ENCODE measurements at places on chromosomes 7 and 10.

GRCh38 chr10:121886997-121887622 lies 40.7 kb downstream of the ATE1 start:
- DNase-seq = peak; percentile 35

GRCh38 chr10:107701943-107702342 lies 537.4 kb upstream of the SORCS1 start:
- DNase-seq = no peak

DNA sequence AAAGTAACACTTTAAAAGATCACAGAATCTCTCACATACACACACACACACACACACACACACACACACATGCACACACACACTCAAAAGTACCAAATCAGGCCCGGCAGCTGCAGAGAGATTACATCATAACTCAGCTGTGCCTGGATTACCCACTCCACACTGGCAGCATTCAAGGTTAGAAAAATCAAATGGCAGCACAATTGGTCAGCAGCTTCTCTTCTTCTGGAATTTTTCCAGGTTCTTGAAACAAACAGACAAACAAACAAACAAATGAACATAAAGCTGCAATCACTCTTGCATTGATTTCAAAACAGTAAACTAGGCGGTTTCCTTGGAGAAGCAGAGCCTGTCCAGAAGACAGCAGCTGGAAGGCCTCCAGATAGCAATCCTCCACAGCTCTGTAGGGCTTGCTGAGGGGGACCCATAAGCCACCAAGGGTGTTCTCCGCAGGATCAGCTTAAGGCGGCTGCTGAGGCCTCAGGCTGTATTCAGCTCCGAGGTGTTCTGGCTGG lies 24.5 kb upstream of the FAM133B start:
- no peak for DNase-seq

DNA sequence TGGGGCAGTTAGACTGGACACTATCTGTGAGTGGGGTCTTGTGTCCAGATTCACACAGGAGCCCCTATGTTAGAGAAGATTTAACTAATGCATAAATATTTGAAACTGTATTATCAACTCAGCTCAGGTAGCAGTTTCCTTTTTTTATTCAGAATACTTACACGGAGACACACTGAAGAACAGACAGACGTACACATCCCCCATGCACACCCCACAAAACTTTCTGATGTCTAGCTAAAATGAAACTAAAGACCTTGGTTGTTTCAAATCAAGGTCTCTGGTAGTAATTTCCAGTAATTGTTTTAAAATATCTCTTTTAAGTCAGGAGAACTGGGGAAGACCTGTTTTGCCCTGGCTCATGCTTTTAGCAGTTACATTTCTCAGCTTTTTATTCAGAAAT lies 55.7 kb upstream of the PRKCQ start:
- no peak for DNase-seq

DNA sequence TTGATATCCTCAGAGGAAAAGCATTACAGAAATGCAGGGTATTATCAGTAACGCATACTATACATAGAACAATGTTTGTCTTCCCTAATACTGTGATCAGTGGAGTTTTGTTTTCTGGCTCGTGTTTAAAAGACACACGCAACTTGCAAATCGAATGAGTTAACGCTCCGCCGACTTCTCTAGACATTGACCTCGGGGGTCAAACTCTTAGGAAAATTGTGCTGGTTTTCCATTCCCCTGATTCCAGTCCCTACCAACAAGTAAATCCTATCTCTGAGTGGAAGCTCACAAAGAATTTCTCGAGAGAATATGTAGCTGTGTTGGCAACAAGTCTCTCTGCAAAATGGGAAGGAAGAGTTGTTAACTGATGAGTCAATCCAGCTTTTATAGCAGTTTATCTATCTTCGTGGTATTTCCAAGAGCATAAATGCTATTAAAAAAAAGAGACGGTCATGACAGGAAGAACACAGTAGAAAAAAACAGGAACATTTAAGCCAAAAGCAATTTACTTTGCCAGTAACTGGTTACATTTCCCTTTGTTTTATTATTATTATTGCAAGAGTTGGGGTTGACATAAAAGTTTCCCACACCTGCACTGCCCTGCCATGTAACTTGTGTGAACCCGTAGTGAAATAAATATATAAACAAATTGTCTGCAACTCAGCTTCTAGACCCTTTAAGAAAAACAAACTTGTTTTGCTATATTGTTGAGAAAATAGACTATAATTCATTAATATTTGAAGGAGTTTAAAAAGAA lies 144.4 kb downstream of the ARID5B start:
- DNase-seq = no peak

- no peak for DNase-seq
These were observed 10.9 kb downstream of the PNPLA8 start for GRCh38 chr7:108515013-108515412.

DNA sequence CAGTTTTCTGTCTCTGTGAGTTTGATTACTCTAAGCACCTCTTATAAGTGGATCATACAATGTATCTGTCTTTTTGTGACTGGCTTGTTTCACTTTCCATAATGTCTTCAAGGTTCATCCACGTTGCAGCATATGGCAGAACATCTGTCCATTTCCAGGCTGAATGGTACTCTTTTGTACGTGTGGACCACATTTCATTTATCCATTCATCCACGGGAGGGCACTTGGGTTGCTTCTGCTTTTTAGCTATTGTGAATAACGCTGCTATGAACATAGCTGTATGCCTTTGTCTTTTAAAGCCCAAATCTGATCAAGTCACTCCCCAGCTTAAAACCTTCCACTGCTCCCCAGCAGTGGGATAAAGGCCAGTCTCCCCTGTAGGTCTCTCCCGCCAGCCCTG lies 31.5 kb downstream of the EGFR start:
- DNase-seq = no peak

- no peak for DNase-seq
These were observed 63.5 kb downstream of the ADAM12 start for GRCh38 chr10:126324826-126325225.

GRCh38 chr7:103856929-103857328 lies 132.5 kb downstream of the RELN start:
- DNase-seq = no peak

- DNase-seq = no peak
These were observed 82.9 kb downstream of the ELFN1 start for GRCh38 chr7:1752771-1753563.

- DNase-seq = no peak
These were observed 2.0 kb downstream of the BAG3 start for GRCh38 chr10:119653209-119653608.

GRCh38 chr10:26448706-26449435 lies 10.7 kb downstream of the APBB1IP start:
- DNase-seq = no peak

DNA sequence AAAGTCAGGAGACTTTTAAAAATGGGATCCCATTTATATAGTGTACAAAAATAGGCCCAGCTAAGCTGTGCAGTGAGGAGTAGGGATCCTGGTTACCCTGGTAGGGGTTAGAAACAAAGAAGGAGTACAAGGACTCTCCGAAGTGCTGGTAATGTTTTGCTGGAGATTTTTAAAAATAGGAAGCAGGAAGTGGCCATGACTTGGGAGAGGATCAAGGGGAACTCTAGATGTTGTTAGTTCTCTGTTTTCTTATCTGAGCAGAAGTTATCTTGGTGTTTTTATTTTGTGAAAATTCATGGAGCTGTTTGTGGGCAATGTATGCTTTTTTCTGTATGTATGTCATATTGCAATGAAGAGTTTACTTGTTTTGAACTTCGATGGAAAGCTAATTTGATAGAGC lies 373.9 kb downstream of the SFMBT2 start:
- no peak for DNase-seq

DNA sequence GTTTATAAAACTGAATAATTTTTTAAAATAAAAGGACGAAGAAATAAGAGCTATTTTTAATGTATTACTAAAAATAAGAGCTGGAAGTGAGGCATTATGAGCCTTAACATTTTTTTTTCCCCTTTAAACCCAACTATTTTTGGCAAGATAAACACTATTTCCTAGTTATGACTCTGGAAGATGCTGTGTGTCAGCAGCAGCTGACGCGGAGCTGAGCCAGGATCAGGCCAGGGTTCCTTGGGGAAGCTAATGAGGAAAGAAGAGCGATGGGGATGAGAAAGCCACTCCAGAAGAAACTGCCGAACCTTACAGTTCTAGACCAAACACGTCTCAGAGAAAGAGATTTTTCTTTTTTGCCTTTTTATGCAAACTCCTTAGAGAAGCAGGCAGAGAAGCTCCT lies 85.9 kb downstream of the USP6NL start:
- DNase-seq = no peak

- no peak for DNase-seq
These were observed 9.6 kb downstream of the PSD start for GRCh38 chr10:102408728-102409603.

- no peak for DNase-seq
These were observed 145.3 kb downstream of the CELF2 start for GRCh38 chr10:11162828-11163599.

DNA sequence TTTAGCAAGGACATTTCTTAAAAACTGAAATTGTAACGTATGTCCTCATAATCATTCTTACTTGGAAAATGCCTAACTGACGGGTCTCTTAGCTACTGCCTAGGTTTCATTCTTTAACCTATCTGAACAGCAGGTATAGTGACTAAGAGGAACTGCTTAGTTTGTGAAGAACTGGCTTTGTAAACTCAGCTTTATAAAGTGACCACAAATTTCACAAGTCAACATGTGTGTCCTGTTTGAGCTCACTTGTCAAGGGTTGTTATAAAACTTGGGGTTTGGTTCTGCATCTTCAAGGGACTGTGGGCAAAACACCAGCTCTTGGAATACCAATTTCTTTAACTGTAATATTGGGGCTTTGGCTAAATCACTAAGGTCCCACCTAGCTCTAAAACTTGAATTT lies 32.2 kb downstream of the MRPS33 start:
- no peak for DNase-seq

DNA sequence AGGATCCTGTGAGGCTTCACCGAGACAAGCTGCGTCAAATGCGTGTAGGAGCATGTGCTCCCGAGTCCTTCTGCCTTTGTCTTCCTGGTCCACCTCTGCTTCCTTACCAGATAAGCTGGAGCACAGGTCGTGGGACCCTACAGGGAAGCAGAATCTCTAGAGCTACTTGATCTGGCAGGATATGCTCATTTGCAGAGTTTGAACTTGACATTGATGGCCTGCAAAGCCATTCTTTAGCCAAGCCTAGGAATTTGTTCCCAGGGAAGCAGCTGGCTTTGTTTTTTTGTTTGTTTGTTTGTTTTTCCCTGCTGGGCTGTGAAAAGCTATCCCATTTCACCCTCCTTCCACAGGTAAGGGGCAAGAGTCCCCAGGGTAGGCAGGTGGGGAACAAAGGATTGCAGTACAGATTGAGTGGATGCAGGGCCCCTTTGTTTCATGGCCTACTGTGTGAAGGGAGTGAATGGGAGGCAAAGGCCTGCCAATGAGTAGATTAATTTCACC lies 200.0 kb upstream of the BMPER start:
- DNase-seq = no peak

DNA sequence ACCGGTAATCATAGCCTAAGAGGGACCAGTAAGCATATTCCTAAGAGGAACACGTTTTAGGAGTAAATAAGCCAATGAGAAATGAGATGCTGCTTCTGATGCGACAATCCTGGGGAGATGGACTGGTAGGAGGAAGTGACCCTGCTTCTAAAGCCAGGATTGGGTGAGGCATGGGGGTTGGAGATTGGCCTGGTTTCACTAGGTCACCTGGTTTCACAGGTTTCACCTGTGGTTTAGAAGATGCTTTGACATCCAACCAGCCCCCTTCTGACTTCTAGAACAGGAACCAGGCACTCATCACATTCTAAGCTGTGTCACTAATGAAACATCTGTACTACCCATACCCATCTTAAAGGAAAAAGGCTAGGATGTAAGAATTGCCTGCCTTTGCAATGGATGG lies 53.0 kb upstream of the BAMBI start:
- DNase-seq = no peak

GRCh38 chr10:65313406-65313805 lies 1612.4 kb upstream of the LRRTM3 start:
- no peak for DNase-seq

- no peak for DNase-seq
These were observed 741.7 kb upstream of the GALNT17 start for GRCh38 chr7:70390251-70390650.

Measured in NCI-H446 treated with DMSO at 0.1 percent for 48 hours (cell line).